ENCODE measurements at places on chromosomes 5 and 9.

- DNase-seq = no peak
These were observed 1443.0 kb upstream of the CDH6 start for GRCh38 chr5:29750453-29750852.

GRCh38 chr5:157971571-157972216 is 112.7 kb upstream of the CLINT1 start:
- DNase-seq = peak; percentile 63

DNA sequence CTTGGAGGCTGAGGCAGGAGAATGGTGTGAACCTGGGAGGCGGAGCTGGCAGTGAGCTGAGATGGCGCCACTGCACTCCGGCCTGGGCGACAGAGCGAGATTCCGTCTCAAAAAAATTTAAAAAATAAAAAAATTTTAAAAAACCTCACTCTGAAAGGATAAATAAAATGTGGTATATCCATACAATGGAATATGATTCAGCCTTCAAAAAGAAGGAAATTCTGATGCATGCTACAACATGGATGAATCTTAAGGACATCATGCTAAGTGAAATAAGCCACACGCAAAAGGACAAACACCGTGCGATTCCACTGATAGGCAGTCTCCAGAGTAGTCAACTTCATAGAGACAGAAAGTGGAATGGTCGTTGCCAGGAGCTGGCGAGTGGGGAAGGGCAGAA is 8.4 kb downstream of the DBN1 start:
- DNase-seq = no peak

DNA sequence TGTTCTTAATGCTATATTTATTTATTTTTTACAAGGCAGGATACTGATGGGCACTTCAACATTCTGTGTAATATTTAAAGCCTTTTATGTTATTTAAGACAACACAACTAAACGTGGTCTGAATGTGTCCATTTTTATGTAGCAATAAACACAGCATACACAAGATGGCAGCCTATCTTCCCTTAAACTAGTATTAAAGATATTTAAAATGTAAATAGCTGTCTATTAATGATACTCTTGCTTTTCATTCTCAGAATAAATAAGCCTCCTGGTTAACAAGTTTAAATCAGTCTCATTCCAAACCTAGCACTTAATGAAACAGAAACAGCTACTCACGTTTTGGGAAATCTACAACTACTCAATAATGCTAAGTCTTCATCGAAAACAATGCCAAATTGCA is 315.7 kb downstream of the MCTP1 start:
- no peak for DNase-seq

- DNase-seq = no peak
These were observed 10.4 kb downstream of the ARHGEF28 start for GRCh38 chr5:73636408-73636807.

Data from NCI-H1092 (cell line).